ENCODE measurements at places on chromosomes 13 and 19.

- no peak for DNase-seq
Observed at GRCh38 chr13:45951166-45951565, 99.6 kb upstream of the SIAH3 start.

DNA sequence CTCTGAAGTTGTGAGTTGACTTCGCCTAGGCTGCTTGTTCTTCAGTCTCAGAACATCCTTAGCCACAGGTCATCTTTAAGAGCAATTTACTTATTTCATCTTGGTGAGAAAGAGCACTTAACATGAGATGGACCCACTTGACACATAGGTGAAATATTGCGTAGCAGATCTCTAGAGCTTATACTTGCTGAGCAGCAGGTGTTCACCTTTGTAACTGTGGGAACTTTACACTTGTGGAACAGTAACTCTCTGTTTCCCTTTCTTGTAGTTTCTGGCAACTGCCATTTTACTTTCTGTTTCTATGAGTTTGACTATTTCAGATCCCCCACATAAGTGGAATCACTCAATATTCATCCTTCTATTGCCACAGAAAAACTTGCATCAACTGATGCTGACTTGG, 95.7 kb downstream of the SLC10A2 start:
- no peak for DNase-seq

DNA sequence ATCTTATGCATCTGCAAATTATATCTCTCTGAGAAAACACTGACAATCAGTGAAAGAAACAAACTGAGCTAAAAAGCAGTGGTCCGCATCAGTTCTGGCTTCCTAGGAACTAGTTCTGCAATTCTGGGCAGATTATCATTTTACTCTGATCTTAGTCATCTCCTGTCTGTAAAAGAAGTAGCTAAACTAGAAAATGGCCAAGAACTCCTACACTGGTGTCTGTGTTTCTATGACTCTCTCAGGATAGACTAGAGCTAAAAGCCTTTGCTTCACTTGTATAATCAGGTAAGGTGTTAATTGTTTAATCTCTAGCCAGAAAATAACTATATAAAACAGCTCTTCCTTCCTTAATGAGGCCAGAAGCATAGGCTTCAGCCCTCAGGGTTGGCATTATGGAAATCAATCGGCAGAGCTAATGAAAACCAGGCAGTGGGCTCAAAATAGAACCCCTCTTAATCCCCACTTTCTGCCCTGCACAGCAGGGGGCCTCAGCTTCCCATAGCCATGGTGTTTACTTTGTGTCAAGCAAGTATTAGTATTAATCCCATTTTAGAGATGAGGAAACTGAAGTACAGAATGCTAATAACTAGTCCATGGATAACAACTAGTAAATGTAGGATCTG, 459.2 kb downstream of the FGF14 start:
- DNase-seq, result no peak

DNA sequence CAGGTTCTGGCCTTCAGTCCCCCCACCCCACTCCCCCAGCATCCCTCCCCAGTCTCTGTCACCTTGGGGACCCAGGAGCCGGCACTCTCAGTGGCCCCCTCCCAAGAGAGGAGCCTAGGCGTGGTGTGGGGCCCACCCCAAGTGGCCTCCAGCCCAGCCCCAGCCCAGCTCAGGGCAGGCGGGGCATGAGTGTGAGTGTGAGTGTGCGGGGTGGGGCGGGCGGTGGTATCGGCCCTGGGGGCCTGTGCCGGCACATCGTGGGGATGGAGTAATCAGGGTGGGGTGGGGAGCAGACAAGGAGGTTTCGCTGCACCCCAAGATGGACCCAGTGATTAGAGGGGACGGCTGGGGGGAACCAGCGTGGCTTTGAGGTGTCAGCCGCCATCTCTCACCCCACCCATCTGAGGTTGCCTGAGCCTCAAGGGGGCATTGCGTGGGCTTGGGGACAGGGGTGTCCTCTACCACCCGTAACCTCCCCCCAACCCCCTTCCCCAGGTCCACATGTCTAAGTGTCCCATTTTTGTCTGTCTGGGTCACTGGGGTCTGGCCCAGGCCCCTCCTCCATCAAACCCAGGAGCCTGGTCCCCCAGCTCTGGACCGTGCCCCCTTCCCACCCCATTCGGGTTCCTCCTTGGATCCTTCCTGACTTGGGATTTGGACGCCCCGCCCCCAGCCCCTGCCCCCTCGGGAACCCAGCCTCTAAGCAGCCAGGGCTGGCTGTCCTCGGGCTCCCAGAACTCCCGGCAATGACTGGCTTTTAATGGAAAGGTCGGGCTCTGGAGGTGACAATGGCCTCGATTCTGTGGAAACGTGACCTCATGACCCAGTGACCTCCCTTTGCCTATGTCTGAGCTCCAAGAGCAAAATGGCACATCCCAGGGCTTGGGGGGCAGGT, 6.9 kb upstream of the SULT2B1 start:
- DNase-seq, result no peak

DNA sequence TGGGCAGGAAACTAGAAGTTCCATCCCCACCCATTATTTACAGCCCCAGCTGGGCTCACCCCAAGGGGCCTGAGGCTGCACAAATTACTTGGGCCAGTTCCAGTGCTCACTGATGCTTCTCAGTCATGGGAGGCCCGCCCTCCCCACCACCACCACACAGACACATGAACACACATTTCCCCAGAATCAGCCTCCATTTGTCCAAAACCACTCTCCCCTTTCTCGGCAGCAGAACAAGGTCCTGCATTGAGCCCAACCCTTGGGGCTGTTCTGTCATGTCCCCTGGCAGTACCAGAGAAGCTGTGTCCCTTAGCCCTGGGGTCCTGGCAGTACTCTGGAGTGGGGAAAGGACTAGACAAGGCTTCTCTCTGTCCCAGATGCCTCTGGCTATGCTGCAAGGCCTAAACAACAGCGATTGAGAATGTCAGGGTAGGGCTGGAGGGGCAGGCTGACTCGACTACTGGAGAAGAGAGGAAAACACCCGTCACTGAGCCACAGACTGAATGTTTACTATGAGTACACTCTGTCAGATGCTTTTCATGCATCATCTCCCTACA, 21.8 kb downstream of the SAMD4B start:
- no peak for DNase-seq

- no peak for DNase-seq
Observed at GRCh38 chr13:86201477-86201876, 402.3 kb upstream of the SLITRK6 start.

GRCh38 chr19:53646144-53646543, 14.3 kb downstream of the DPRX start:
- DNase-seq, result no peak

DNA sequence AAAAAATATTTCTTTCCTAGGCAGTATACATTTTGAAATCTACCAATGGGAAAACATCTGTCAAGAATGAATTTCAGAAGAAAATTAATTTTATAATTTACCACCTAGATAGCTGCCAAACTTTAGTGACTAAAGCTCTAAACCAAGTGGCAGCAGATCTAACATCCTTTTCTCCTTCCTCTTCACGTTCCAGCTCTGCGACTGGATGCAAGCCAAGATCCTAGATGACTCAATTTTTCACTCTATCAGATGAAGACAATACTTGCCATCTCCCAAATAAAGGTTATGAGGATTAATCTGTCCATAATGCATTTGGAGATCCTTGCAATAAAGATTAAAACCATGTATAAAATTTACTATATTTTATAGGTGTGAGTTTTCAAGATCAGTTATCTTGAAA, 66.7 kb upstream of the MIR17HG start:
- no peak for DNase-seq

DNA sequence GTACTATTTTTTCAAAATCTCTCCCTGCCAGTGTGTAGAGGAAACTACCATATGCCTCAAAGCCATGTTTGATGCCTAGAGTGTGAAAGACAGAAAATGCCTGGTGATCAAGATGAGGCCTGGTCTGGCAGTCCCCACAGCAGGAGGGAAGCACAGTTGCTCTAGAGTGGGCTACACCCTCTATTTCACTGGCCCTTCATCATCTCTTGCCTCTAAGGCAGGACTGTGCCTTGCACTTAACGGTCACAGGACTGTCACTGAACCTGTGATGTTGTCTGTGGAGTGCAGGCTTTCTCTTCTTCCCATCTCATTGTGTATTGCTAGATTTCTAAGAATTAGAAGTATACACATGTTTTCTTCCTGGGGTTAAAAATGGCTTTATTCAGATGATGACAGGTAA, 16.3 kb downstream of the POLR1D start:
- DNase-seq, result no peak

DNA sequence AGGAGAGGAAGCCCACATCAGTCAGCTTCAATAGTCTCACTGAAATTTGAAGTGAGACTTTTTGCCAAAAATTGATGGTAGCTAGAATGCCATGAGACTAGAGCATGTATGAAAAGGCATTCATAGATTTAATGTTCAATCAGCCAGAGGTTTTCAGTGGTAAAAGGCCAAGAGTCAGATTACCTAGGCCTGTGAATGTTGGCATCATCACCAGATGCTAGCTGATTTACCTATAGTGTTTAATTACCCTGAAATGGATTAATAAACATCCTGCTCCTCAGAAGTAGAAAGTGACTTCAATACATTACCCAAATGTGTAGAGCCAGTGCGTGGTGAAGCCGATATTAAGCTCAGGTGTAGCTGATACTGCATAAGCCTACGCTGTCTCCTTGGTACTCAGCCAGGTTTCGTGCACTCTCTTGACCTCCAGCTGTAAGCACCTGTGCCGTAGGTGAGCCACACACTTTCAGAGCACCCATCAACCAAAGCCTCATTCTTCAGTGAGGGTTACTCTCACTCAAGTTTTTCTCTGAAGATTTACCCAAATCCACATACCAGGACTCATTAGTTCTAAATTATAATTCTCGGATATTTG, 1140.3 kb upstream of the SLC10A2 start:
- no peak for DNase-seq

DNA sequence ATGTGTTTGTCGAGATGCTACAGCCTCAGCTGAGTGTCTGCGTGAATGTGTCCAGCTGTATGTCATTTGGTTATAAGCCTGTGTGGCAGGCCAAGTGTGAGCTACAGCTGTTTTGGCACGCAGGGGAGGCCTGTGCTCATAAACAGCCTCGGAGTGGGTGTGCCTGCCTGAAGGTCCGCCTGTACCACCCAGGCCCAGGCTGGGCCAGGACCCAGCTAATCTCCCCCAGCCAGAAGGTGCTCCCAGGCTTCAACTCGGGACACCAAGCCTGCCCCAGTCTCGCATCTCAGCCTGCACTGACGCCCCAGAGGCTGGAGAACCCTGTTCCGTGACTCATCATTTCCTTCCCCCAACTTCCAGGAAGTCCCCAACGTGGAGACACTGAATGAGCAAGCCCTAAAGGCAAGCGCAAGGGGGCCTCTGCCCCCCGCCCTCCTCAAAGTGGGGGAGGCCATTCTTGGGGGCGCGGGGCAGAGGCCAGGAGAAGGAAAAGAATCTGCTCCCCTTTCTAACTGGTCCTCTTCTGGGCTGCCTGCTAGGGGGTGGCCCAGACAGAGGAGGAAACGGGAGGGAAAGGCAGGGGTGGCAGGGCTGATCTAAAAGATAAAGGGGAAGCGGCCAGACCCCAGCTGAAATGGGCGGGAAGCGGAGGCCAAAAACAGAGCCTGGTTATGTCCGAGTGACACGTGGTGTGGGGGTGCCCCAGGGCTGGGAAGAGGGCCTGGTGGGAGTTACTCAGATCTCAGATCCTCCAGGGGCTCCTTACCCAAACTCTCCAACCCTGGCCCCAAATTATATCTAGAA, 2.0 kb downstream of the SLC1A5 start:
- peak; percentile 84 for DNase-seq

GRCh38 chr19:13047374-13047773, 52.1 kb downstream of the NFIX start:
- no peak for DNase-seq

DNA sequence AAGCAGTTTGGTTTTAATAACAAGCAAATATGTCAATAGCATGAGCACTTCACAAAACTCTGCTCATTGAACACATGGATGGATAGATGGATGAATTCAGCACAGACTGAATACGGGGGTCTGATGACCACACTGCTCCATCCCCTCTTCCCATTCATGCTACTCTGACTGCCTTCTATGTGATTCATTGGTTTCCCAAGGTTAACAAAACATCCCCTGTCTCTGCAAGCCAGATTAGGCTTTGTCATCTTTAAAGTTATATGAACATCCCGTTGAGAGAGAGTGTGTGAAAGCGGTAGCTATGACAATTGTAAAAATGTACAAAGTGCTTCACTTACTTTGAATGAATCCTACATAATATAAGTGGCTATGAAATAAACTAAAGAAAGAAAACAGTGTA, 252.5 kb downstream of the OXGR1 start:
- no peak for DNase-seq

GRCh38 chr19:54439174-54439851, 9.7 kb upstream of the LENG8 start:
- peak; percentile 64 for DNase-seq

DNA sequence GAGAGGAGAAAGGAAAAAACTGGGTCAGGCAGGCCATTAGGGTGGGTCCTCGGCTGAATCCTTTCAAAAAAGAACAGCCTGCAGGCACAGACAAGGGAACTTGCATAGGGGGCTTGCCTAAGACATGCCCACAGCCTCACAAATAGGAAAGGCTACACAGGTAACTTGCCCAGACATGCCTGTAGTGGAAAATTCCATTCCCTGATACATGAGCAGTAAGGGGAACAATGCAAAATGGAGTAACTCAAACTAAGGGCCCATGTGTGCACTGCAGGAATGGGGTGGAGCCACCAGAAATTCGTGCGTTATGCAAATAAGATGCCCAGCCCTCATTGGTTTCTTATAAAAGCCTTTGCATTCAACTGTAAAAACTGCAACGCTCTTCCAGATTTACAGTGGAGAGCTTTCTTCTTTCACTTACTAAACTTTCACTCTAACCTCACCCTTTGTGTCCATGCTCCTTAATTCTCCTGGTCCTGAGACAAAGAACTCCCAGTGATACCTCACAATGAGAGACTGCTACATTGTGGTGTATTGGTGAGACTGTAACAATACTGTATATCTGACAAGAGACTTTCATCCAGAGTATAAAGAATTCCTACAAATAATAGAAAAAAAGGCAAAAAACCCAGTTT, 59.5 kb upstream of the SLITRK1 start:
- DNase-seq, result no peak

DNA sequence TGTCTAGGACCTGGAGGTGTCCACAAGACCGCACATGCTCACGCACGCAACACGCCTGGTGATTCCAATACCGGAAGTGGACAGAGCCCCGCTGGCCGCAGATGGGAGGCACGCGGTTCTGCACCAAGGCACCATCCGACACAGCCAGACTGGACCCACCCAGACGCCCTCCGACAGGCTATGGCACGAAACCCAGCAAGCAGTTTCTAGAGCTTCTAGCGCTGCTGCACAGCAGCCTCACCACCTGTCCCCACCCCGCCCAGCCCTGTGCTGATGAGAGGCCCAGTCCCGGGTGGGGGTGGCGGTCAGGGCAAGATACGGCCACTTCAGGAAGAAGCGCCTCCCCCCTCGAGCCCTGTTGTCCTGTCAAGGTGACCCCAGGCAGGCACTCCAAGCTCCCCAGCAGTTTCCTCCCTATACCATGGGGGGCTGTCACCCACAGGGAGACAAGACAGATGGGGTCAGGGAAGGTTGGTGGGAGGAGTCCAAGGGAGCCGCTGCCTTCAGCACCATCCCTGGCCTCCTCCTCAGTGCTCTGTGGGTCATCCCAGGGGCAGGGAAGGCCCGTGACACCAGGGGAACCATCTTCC, 11.3 kb downstream of the LSM4 start:
- no peak for DNase-seq

- DNase-seq, result no peak
Observed at GRCh38 chr19:35462476-35462953, 14.5 kb downstream of the FFAR2 start.

All from A549 (cell line).